ENCODE measurements at places on chromosomes 7 and 10.

DNA sequence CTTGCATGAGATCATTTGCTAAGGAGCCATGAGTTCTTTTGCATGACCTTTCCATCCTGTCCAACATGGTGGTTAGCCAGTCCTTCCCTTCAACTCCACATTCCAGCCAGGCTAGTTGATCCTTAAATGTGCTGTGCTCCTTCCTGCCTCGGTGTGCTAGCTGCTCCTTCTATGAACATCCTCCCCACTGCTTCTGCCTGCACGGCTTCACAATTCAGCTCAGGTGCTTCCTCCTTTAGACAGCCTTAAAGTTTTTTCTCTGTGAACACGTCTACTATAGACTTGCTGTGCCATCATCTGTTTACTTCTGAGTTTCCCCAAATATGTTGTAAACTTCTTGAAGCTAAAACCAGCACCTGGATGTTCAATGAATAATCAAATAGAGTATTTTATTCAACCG lies 95.5 kb downstream of the OTUD1 start:
- no peak for DNase-seq

- DNase-seq, result no peak
Measured at GRCh38 chr10:12061124-12061523, 7.6 kb upstream of the DHTKD1 start.

DNA sequence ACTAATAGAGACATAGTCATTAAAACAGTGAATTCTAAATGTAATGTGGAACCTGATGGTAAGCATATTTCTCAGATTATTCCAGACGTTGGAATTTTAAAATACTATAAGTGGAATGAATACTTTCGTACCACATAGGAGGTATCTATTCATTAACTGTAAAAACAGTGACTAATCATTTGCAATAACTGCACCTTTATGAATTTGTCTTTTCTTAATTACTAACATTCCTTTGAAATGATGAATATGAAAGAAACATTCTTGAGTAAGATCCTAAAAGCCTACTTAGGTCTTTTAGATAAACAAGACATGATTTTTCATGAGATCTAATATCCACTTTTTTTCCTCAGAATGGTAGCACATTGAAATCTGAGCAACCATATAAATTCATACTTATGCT lies 549.0 kb upstream of the LRRN3 start:
- no peak for DNase-seq

DNA sequence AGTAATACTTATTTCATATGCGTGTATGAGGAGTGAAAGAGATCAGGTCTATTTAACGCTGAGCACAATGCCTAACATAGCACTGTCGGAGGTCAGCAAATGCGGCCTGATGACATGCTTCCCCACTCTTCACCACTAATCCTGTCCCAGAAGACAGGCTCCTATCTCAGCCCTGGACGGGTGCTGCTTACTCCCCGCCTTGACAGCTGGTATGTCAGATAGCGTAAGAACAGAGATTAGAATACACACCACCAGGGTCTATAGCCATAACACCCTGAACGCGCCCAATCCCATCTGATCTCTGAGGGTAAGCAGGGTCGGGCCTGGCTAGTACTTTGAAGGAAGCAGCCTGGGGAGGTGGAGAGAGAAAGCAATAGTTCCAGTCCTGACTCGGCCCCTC lies 32.3 kb upstream of the TM9SF3 start:
- DNase-seq, result no peak

GRCh38 chr10:86079088-86079487 lies 287.5 kb downstream of the GRID1 start:
- no peak for DNase-seq

DNA sequence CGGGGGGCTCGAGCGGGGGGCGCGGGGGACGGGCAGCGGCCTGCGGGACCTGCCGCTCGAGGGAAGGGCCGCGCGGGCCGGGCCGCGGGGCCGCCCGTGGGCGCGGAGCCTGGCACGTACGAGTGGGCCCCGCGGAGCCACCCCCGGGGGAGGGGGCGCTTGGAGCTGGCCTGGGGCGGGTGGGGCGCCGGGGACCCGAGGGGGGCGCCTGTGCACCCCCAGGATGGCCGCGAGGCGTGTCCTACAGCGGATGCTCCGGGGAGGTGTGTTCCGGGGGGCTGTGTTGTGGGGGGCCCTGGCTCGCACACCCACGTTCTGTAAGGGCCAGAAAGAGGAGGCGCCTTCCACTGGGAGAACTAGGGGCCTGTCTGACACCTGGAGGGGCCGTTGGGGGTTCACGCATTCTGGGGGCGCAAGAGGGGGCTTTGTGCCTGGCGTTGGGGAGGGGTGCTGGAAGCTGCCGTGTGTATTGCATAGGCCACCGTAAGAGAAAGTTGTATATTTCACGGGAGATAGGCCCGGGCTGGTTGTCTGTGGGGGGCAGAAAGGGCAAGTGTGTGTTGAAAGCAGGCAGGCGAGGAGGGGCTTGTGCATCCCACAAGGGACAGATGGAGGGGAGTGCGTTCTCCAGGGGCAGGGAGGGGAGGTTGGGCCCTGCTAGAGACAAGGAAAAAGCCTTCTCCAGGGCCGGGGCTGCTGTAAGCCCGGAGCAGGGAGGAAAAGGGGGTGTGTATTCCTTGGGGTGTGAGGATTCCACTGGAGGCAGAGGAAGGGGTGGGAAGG lies 663 bp downstream of the VPS37D start:
- no peak for DNase-seq

DNA sequence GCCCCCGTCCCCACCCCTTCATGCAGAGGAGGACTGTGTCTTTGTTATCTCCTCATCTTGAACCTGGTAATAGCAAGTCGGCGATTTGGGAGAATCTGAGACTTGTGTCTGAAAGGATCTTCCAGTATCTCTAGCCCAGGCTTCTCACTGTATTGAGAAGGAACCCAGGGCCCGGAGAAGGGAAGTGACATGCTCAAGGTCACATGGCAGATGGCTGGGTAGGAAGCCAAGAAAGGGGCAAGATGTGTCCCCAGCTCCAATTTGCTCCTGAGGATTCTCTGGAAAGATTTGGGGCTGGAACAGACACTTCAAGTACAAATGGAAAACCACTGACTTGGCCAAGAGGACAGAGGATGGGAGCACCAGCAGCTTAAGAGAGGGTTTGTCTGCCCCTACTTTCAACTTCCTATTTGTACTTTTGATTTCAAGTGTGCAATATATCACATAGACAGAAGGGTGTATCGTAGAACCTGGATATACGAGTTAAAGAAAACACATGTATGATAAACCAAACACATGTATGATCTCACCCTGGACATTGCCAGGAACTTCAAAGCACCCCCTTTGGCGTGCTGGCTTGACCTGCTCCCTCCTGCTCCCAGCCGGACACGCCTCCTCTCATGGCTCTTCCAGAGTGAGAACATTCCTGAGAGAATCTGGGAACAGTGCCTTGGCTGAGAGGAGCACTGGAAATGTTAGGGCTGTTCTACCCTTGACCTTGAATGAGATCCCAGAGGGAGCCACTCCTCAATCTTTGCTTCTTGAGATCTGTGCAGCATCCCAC lies 79.7 kb downstream of the CDH23 start:
- DNase-seq, result peak; percentile 63

DNA sequence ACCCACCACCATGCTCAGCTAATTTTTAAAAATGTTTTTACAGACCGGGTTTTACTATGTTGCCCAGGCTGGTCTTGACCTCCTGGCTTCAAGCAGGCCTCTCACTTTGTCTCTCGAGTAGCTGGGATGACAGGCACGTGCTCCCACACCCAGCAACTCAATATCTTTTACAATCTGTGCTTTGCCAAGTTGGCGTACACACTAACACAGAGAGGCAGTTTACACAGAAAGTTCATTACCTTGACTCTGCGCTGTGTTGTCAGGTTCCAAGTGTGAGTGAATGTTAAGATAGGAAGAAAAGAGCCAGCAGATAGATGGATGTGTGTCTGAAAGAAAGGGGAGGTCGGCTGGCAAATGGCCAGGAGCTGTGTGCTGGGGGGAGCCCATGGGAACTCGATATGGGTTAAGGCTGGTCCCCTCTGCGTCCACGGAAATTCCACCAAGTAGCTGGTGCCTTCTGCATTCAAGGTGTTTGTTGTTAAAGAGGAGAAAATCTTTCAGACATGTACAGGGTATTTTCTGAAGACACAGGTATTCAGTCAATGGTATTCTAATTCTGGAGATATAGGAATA lies 299.8 kb downstream of the CAMK1D start:
- DNase-seq, result no peak

DNA sequence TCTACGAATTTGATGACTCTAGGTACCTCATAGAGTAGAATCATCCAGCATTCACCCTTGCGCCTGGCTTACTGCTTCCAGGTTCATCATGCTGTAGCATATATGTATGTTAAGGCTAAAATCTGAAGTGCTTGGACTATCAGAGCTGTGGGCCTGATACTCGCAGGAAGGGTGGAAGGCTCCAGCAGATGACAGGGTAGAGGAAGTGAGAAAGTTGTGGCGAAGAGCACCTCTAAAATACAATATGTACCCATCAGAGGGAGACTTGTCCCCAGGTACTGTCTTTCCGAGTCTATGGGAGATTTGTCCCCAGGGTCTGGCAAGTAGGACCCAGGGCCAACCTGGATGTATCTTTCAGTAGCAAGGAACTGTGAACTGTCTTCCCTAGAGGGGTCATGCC lies 48.1 kb upstream of the PLEKHA1 start:
- no peak for DNase-seq

GRCh38 chr10:45076891-45077290 lies 76.2 kb downstream of the ZNF22 start:
- DNase-seq, result no peak

DNA sequence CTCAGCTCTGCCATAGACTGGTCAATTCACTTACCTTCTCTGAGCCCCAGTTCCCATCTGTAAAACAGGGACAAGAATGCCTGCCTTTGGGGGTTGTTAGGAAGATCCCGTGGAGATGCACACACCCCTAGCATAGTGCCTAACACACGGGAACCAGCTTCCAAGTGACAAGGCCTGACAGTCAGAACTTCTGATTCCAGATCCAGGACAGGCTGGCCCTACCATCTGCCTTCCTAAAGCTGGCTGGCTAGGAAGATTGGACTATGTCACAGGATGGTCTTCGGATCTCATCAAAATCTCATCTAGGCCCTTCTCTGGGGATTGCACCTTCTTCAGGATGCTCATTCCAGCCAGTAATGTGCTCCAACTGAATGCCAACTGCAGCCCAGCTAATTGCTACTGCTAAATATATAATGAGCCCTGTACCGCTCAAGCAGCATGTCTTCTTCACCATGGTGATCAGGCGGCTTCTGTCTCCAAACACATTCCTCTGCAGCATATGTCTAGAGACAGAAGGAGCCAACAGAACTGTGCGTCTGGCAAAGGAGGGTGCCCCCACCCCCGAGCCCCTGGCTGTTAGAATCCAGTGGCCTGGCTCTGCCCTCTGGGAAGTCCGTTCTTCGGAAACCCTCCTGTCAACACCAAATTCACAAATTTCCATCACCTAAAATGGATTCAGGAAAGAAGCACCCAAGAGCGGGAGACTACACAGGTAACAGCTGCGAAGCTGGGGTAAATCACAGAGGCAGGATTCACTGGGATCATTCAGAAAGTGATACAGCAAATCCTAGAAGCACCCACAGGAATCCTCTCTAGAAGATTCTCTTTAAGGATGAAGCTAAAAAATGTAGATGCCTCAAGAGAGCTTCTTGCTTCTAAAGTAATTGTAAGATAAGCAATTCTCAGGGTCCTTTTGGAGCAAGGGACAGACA lies 142.1 kb upstream of the EEPD1 start:
- DNase-seq, result no peak

- peak; percentile 71 for DNase-seq
Measured at GRCh38 chr7:85185424-85186082, 1.3 kb downstream of the SEMA3D start.

- no peak for DNase-seq
Measured at GRCh38 chr7:155395176-155395797, 62.6 kb upstream of the EN2 start.

DNA sequence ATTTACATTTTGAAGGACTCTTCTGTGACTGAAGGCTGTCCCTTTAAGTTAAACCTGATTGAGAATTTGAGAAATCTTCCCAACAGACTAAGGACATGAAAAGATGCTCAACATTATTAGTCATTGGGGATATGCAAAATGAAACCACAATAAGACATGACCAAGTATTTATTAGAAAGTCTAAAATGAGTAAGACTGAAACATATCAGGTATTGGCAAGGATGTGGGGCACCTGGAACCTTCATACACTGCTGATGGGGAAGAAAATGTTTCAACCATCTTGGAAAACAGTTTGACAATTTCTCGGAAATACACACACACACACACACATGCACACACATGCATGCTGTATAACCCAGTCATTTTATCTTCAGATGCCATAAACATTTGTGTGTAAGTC lies 132.1 kb upstream of the CDK6 start:
- no peak for DNase-seq

- DNase-seq, result no peak
Measured at GRCh38 chr10:16986406-16987205, 143.0 kb downstream of the CUBN start.

- no peak for DNase-seq
Measured at GRCh38 chr10:35993591-35994515, 351.8 kb upstream of the FZD8 start.

GRCh38 chr10:84965468-84965867 lies 637.1 kb downstream of the CCSER2 start:
- no peak for DNase-seq

GRCh38 chr10:103800789-103801540 lies 54.4 kb downstream of the SH3PXD2A start:
- no peak for DNase-seq

DNA sequence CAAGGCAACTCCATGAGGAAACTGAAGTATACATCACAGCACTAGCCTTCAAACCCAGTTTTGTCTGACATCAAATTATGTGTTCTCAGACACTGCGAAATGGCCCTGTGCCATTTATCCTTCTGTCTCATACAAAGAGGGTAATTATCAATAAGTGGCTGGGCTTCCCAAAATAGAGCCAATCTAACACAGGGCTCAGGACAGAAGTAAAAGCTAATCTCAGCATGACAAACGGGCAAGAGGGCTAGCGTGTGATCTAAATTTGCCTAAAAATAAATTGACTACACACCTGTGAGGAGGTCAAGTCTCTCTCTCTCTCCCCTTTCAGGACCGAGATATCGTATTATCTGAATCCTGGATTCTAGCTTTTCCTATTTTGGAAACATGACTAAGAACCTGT lies 67.2 kb downstream of the DGKB start:
- DNase-seq, result no peak

- DNase-seq, result no peak
Measured at GRCh38 chr7:111660478-111660877, 98.2 kb upstream of the IMMP2L start.

GRCh38 chr10:48670978-48671913 lies 13.4 kb upstream of the WDFY4 start:
- DNase-seq, result no peak

GRCh38 chr10:80619036-80619435 lies 81.3 kb downstream of the SH2D4B start:
- DNase-seq, result peak; percentile 23

DNA sequence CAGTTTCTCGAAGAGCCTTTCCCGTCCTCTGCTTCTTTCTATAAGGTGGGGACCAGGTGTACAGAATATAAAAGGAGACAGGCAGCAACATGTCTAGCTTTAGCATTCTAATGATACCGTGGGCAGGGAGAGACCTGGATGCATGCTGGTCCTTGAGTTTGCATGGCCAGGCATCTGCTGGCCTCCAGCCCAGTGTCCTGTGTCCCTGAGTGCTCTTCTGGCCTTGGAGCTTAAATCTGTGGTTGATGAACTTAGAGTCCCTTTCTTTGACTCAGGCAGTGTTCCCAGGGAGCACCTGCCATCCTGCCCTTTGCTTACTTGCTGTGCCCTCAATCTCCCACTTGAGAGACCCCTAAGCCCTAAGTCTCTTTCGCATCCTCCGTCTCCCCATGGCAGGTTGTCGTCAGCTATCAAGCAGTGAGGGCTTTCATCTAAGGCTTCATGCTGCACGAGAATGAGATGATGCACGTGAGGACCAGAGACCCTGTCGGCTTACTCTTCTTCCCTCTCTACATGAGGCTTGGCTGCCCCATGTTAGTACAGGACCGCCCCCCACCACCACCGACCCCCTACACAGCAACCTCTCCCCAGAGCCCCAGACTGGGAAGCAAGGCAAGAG lies 313.4 kb upstream of the C7orf33 start:
- DNase-seq, result peak; percentile 22

Data from ureter (tissue), 1 donor.